ENCODE measurements at places on chromosomes 3 and 15.

GRCh38 chr15:60162968-60163355 is 158.9 kb downstream of the FOXB1 start:
- no peaks in the 10 kb centered on the region for H3K36me3 ChIP-seq
- H3K4me1 ChIP-seq = no peaks in the 10 kb centered on the region
- no peak overlapping the region for H3K4me3 ChIP-seq
- no peak for DNase-seq
- peaks cover 27% of the 10 kb centered on the region for H3K27me3 ChIP-seq
- H3K27ac ChIP-seq = no peak overlapping the region

- H3K4me1 ChIP-seq = no peaks in the 10 kb centered on the region
- no peak for DNase-seq
- no peak overlapping the region for H3K27ac ChIP-seq
- H3K27me3 ChIP-seq = no peaks in the 10 kb centered on the region
Measured at GRCh38 chr3:134931045-134931785, 136.2 kb downstream of the EPHB1 start.

- no peak overlapping the region for H3K27ac ChIP-seq
- no peaks in the 10 kb centered on the region for H3K4me1 ChIP-seq
- no peak overlapping the region for H3K4me3 ChIP-seq
Measured at GRCh38 chr15:55016225-55016624, 180.5 kb downstream of the RSL24D1 start.

- H3K36me3 ChIP-seq = no peaks in the 10 kb centered on the region
- H3K27ac ChIP-seq = no peak overlapping the region
- DNase-seq = peak; percentile 1
- H3K27me3 ChIP-seq = no peaks in the 10 kb centered on the region
Measured at GRCh38 chr15:76566276-76566675, 229.7 kb downstream of the ISL2 start.

DNA sequence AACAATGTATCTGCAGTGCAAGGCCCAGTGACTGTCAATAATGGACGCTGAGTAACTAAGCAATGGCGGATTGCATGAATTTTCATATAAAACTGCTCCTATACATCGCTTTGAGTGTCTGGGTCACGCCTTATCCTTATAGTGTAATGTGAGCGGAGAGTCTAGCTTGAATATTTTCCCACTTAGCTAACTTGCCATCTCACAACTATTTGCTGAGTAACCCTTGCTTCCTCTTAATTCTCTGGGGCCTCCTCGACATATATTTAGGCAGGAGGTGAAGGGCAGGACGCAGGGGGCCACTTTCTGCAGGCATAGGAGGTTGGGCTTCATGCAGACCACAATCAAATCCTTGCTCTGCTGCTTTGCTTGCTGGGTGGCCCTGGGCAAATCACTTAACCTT is 24.0 kb downstream of the ST8SIA2 start:
- H3K36me3 ChIP-seq = no peaks in the 10 kb centered on the region
- no peak overlapping the region for H3K27ac ChIP-seq
- no peak for DNase-seq
- no peaks in the 10 kb centered on the region for H3K4me1 ChIP-seq
- H3K27me3 ChIP-seq = no peaks in the 10 kb centered on the region

GRCh38 chr15:83983634-83984458 is 251.7 kb upstream of the GOLGA6L4 start:
- H3K27me3 ChIP-seq = peaks cover 3% of the 10 kb centered on the region
- no peak overlapping the region for H3K4me3 ChIP-seq
- no peaks in the 10 kb centered on the region for H3K36me3 ChIP-seq
- DNase-seq = no peak

DNA sequence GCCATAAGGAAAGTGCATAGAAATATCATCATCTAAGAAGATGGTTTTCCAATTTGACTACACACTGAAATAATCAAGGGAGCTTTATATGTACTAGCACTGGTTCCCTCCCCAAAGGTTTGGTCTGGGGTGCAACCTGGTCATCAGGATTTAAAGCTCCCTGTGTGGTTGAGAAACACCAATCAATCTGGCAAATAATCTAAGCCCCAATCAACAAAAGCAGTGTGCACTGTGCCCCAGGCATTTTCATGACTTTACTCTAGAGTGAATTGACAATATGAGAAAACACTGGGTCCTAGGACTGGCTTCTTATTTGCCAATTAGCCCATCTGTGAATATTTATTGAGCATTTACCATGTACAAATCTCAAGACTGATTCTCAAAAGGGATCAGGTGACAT is 255.1 kb downstream of the MEIS2 start:
- H3K4me1 ChIP-seq = no peaks in the 10 kb centered on the region
- no peak for DNase-seq
- H3K27me3 ChIP-seq = peaks cover 7% of the 10 kb centered on the region
- no peak overlapping the region for H3K27ac ChIP-seq
- no peaks in the 10 kb centered on the region for H3K36me3 ChIP-seq
- H3K4me3 ChIP-seq = no peak overlapping the region

DNA sequence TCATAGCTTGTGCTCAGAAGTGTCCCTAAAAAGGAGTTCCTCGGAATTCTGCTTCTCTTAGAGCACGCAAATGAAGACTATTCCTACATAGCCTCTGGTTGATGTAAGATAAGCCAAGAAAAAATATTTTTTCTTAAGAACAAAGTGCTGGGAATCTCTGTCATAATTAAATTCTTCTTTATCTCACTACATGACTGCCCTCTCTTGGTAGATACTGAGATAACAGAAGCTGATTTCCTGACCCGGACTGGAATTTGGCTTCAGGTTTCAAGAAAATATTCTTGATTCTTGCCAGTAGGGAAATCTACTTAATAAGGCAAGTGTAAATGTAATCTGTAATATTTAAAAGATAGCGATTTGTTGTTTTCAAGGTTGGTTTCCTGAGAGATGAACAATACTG is 31.3 kb upstream of the SETMAR start:
- no peak overlapping the region for H3K27ac ChIP-seq
- no peak overlapping the region for H3K4me3 ChIP-seq
- no peaks in the 10 kb centered on the region for H3K36me3 ChIP-seq
- no peaks in the 10 kb centered on the region for H3K4me1 ChIP-seq

- H3K36me3 ChIP-seq = no peaks in the 10 kb centered on the region
- H3K27me3 ChIP-seq = no peaks in the 10 kb centered on the region
- H3K4me3 ChIP-seq = no peak overlapping the region
- no peak for DNase-seq
Measured at GRCh38 chr3:82376883-82377282, 615.4 kb upstream of the GBE1 start.

DNA sequence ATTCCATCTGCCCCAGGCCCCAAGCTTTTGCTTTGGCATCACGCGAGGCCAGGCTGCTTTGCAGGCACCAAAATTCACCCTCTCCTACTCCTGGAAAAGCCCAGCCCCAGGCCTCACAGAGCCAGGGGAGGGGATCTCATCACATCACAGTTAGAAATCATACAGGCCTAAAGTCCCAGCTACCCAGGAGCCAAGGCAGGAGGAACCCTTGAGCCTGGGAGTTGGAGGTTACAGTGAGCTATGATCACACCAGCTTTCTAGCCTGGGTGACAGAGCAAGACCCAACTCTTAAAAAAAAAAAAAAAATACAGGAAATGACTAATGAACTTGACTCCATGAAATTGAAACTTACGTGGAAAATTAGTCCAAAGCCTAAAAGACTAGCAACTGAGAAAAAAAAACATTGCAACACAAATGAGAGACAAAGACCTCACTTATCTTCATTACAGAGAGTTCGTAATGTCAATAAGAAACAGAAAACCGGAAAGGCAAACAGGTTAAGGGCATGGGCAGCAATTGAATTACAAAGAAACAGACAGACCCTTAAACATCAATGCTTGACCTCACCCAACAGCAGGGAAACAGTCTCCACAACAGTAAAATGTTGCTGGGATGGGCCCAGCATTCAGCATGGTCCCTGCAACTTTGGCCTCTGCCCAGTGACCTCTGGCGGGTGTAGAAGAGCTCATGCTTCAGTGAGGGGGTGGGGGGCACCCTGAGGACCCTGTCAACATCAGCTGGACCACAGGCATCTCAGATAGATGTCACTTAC is 151.5 kb downstream of the LRRK1 start:
- no peak overlapping the region for H3K4me3 ChIP-seq
- peaks cover 10% of the 10 kb centered on the region for H3K4me1 ChIP-seq
- H3K36me3 ChIP-seq = no peaks in the 10 kb centered on the region
- peak overlapping the region; percentile 52 for H3K27ac ChIP-seq
- no peaks in the 10 kb centered on the region for H3K27me3 ChIP-seq

GRCh38 chr3:66106788-66107187 is 68.1 kb upstream of the MAGI1 start:
- H3K36me3 ChIP-seq = no peaks in the 10 kb centered on the region
- H3K4me3 ChIP-seq = no peak overlapping the region
- no peak overlapping the region for H3K27ac ChIP-seq
- peaks cover 6% of the 10 kb centered on the region for H3K4me1 ChIP-seq
- DNase-seq = no peak

DNA sequence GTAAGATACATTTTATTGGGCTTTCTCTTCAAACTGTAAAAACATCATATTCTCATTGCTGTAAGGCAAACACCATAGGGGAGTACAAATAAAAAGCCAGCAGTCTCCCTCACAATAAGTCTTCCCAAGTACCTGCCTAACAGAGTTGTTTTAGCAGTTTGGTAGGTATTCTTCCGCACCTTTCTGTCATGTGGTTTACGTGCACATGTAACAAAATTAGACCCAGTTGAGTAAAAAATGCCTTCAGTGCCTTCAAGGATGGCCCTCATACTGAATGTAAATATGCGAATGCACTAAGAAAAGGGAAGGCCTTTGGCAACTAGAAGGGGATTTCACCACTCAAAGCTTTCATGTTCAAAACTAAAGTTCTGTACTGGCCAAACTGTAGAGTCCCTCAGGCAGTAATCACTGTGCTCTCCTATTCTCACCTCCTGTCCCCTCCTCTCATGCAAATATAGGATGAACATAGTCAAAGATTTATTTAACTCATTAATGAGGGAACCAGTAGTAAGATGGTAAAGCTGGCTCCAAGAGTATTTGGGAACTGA is 26.4 kb downstream of the USP3 start:
- peaks cover 31% of the 10 kb centered on the region for H3K4me1 ChIP-seq
- no peaks in the 10 kb centered on the region for H3K36me3 ChIP-seq
- no peak overlapping the region for H3K27ac ChIP-seq
- no peak for DNase-seq

GRCh38 chr3:79257791-79258190 is 510.0 kb downstream of the ROBO1 start:
- H3K27me3 ChIP-seq = no peaks in the 10 kb centered on the region
- H3K36me3 ChIP-seq = no peaks in the 10 kb centered on the region
- H3K27ac ChIP-seq = no peak overlapping the region
- no peaks in the 10 kb centered on the region for H3K4me1 ChIP-seq
- no peak for DNase-seq

GRCh38 chr3:190862209-190863118 is at the start of gene GMNC:
GMNC (minus strand) TSS chr3:190862694; CDS start chr3:190862615, 79 bp downstream.
- peak; percentile 93 for DNase-seq
- H3K27ac ChIP-seq = peak within 1 kb of the TSS; percentile 66
- H3K36me3 ChIP-seq = no peaks in the 10 kb centered on the region
- peak within 1 kb of the TSS; percentile 75 for H3K4me3 ChIP-seq
- H3K4me1 ChIP-seq = no peaks in the 10 kb centered on the region

GRCh38 chr3:143081844-143082778 is 37.5 kb upstream of the CHST2 start:
- H3K36me3 ChIP-seq = no peaks in the 10 kb centered on the region
- DNase-seq = no peak
- H3K27me3 ChIP-seq = no peaks in the 10 kb centered on the region
- H3K27ac ChIP-seq = no peak overlapping the region

GRCh38 chr3:177835917-177836316 is 638.6 kb upstream of the TBL1XR1 start:
- no peak overlapping the region for H3K4me3 ChIP-seq
- no peaks in the 10 kb centered on the region for H3K36me3 ChIP-seq
- peaks cover 37% of the 10 kb centered on the region for H3K4me1 ChIP-seq
- H3K27me3 ChIP-seq = no peaks in the 10 kb centered on the region
